ENCODE measurements at places on chromosomes 13 and 19.
A peak's percentile ranks its signal among the peaks of the same experiment; 100 is the strongest.

DNA sequence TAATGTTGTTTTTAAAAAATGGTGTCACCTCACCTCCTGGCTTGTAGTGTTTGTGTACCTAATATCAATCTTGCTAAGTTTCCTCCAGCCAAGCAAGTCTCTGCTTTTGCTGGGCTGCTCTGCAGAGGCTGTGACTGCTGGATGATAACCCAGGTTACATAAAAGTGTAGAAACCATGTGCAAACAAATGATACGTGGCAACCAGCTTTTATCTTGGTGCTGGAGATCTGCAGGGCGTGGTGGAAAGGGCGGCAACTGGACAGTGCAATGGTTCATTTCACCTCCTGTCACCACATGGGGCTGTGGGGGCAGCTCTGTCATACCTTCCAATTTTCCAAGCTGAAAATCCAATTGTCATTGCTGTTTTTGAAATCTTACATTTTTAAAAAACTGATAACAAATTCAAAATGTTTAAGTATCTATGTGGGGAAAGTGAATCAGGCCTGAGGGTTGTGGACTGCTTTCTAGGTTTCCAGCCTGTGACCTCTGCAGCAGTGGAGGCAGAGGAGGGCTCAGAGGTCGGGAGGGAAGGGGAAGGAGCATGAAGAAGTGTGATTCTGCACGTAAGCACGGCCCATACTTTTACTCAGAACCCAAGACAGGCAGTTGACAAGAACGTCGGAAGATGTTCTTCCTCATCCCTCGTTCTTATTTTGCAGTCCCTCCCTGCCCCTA is 9.7 kb downstream of the GPR42 start:
- DNase-seq: no peak

DNA sequence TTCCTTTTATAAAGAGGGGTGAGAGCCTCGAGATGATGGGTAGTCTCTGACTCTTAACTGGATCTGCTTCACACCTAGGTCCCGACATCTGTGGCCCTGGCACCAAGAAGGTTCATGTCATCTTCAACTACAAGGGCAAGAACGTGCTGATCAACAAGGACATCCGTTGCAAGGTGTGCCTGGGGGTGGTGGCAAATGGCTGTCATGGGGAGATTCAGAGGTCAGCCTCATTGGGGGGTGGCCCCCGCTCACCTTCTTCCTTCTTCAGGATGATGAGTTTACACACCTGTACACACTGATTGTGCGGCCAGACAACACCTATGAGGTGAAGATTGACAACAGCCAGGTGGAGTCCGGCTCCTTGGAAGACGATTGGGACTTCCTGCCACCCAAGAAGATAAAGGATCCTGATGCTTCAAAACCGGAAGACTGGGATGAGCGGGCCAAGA is 1.6 kb downstream of the CALR start:
- DNase-seq: no peak

- no peak for DNase-seq
These were observed 10.2 kb upstream of the NOP53 start for GRCh38 chr19:47735131-47735530.

GRCh38 chr13:48749699-48750473 is 96.2 kb downstream of the CYSLTR2 start:
- peak; percentile 47 for DNase-seq

GRCh38 chr19:16296713-16297112 is 27.9 kb upstream of the KLF2 start:
- DNase-seq: no peak

DNA sequence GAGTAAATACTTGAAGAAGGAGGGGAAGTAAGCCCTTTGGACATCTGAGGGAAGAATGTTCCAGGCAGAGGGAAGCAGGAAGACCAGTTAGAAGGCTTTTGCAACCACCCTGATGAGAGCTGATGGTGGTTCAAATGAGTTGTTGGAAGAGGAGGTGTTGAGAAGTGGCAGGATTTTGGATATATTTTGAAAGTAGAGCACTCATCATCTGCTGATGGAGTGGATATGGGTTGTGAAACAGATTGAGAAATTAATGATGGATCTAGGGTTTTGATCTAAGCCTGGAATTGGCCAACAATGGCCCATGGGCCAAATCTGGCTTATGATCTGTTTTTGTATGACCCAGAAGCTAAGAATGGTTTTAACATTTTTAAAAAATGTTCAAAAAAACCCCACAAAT is 230.7 kb downstream of the NDFIP2 start:
- no peak for DNase-seq

GRCh38 chr13:68588623-68589022 is 1358.5 kb upstream of the PCDH9 start:
- DNase-seq: no peak

DNA sequence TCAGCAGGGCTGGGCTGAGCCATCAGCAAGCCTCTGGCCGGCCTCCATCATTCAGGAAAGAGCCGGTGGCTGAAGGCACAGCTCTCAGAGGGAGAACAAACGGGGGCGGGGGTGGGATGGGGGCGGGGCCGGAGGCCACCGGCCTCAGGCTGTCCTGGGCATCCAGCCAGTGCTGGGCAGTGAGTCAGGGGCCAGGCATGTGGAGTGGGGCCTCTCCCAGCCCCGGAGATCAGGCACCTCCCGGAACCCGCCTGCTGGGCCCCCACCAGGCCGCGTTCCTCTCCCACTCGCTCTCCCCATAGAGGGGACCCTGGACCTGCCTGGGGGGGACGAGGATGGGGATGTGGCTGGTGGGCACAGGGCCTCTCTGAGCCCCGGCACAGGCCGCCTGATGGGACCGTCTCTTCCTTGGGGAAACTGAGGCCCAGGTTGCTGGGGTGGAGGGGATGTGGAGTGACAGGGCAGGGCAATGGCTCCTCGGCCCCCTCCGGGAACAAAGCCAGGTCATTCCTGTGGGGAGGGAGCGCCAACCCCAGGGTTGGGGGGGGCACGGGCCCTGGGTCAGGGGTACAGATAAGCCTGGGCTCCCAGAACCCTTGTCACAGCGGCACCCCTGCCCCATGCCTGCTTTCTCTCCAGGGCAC is 12.9 kb downstream of the SPC24 start:
- peak; percentile 86 for DNase-seq

DNA sequence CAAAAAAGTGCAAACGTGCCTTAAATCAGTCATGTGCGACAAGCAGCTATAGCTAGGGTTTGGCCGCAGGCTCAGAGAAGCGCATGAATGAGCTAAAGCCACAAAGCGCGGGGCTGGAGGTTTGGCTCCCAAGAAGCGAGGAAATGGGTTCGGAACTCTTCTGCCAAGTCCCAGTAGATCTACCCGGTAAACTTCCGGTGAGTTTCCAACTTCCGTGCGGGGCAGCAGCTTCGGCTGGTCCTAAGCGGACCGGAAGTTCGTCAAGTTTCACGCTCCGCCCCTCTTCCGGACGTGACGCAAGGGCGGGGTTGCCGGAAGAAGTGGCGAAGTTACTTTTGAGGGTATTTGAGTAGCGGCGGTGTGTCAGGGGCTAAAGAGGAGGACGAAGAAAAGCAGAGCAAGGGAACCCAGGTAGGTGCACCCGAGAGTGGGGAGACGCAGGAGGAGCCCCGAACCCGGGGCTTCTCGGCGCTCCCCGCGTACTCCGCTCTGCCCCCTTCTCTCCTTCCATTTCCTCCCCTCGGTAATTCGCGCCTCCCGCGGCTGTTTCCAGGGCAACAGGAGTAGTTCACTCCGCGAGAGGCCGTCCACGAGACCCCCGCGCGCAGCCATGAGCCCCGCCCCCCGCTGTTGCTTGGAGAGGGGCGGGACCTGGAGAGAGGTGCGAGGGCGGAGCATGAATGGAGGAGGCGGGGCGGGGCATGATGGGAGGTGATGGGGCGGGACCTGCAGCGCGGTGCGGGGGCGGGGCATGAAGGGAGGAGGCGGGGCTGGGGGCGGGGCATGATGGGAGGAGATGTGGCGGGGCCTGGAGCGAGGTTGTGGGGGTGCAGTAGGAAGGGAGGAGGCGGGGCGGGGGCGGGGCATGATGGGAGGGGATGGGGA is at the start of gene NR1H2:
Gene NR1H2, plus strand, starts transcription at position 292 of the 885 bp plus-strand sequence. CDS start 1,149 bp downstream, outside the sequence.
- peak; percentile 88 for DNase-seq

DNA sequence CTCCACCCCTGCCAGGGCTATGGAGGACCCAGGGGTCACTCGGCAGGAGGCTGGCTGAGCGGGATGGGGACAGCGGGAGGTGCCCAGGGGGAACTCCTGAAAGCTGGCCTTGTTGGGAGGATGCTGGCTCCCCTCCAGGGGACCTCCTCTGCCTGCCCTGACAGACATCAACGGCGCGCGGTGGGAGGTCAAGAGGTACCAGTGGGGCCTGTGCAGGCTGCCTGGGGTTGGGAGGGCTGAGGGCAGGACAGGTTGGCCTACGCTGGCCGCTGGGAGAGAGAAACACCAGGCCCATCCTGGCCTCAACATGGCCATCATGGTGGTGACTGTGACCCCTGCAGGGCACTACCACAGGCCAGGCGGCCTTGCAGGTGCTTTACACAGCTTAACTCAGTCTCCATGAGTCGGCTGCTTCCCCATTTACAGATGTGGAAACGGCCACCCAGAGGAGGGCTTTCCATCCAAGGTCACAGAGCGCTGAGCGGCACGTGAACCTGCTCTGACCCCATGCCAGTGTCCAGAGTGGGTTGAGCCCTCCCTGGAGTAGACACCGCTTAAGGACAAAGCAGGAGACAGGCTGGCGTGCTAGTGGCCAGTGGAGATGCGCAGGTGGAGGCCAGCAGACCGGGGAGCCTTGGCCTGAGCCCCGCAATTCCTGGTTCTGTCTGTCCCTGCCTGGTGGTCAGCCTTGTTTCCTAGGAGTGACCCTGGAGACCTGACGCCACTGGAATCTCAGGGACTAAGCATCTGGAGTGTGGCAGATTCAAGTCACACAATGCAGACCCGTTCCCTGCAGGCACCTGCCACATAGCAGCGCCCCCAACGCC is 27.6 kb downstream of the CEBPG start:
- DNase-seq: no peak

- DNase-seq: no peak
These were observed 90.3 kb upstream of the ZNF536 start for GRCh38 chr19:30281906-30282305.
